ENCODE measurements at places on chromosomes 3 and 15.

DNA sequence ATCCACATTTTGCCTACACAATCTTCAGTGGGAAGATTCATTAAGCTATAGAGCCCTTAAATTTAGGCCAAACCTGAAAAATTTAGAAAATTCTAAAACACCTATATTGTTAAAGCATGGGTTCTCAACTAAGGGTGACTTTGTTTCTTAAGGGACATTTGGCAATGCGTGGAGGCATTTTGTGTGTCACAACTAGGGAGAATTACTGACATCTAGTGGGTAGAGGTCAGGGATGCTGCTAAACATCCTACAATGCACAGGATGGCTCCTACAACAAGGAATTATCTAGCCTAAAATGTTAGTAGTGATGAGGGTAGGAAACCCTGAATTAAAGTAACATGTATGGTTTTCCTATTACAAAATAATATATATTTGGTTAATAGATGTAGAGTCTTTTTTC, 55.8 kb downstream of the TBC1D5 start:
- peak; percentile 15 for DNase-seq

DNA sequence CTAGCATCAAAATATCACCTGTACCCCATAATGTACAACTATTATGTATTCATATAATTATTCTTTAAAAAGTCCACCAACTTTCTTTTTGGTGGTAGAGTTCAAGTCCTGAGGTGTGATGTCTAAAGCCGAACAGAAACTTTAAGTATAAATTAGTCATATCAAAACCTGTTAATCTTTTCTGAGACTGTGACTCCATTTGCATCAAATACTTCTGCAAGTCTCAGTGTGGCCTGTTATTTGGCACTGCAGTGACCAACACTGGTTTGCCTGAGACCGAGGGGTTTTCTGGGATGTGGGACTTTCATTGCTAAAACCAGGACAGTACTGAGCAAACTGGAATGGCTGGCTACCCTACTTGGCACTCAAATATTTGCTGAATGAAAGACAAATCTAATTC, 7.3 kb downstream of the NGLY1 start:
- DNase-seq = no peak

DNA sequence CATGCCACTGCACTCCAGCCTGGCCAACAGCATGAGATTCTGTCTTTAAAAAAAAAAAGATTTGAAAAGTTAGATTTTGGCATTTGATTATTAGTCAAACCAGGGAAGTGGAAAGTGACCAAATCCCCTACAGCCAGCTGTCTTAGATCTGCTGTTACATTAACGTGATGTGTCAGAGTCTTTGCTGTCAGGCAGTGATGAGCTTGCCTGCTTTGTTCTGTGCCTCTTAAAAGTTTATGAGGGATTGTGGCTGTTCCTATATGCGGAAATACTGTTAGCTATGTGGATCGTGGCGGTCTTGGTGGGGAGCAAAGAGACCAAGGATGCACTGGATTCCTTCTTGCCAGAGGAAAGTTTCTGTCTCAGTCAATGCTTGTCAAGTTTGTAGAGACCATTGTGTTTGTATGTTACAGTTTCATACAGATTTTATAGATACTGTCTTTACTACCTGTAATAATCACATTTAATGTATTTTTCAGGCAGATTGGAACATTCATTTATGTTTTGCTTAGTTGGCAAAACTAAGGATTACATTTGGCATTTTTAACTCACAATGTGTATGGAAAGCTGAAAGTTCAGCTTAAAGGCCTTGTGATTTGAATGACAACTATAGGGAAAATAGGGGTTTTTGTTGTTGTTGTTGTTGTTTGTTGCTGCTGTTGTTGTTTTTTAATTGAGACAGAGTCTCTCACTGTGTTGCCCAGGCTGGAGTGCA, 137.4 kb downstream of the VPS8 start:
- no peak for DNase-seq

GRCh38 chr3:194579091-194579606, 54.1 kb downstream of the TMEM44 start:
- no peak for DNase-seq

GRCh38 chr15:73712107-73712506, 27.9 kb downstream of the CD276 start:
- DNase-seq = no peak

DNA sequence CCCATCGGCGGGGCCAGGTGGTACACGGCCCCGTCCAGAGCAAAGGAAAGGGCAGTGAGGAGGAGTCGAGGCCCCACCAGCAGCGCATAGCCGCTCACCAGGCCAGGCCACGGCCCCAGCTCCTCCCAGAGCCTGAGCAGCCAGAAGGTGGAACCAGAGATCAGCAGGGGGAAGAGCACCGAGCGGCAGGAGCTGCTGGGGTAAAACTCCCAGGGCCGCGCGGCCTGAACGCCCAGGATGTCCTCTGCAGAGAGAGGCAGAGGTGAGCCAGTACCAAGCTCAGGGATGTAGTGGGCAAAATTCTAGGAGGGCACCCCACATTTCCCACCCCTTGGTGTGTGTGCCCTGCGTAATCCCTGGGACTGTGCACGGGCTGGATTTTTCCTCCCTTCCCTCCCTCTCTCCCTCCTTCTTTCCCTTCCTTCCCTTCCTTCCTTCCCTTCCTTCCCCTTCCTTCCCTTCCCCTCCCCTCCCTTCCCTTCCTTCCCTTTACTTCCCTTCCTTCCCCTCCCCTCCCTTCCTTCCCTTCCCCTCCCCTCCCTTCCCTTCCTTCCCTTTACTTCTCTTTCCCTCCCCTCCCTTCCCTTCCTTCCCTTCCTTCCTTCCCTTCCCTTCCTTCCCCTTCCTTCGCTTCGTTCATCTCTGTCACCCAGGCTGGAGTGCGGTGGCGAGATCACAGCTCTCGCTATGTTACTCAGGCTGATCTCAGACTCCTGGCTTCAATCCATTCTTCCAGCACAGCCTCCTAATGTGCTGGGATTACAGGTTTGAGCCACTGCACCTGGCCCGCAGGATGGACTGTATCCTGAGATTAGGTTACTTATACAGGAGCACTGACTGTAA, 6.3 kb upstream of the NCBP2 start:
- DNase-seq = no peak

DNA sequence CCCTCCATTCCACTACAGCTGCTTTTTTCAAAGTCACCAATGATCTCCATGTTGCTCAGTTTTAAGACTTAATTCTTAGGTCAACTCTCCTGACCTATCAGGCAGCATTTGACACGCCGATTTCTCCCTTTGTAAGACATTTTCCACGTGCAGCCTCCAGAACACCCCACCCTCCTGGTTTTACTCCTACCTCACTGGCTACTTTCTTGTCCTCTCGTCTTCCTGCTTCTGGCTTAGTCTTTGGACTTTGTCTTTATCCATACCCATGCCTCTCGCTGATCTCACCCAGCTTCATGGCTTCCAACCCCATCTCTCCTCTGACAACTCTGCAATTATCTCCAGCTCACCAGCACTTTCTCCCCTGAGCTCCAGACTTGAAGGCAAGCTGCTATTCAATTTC, 99.3 kb upstream of the UMPS start:
- no peak for DNase-seq

GRCh38 chr3:127940116-127940515, 25.1 kb downstream of the KBTBD12 start:
- no peak for DNase-seq

DNA sequence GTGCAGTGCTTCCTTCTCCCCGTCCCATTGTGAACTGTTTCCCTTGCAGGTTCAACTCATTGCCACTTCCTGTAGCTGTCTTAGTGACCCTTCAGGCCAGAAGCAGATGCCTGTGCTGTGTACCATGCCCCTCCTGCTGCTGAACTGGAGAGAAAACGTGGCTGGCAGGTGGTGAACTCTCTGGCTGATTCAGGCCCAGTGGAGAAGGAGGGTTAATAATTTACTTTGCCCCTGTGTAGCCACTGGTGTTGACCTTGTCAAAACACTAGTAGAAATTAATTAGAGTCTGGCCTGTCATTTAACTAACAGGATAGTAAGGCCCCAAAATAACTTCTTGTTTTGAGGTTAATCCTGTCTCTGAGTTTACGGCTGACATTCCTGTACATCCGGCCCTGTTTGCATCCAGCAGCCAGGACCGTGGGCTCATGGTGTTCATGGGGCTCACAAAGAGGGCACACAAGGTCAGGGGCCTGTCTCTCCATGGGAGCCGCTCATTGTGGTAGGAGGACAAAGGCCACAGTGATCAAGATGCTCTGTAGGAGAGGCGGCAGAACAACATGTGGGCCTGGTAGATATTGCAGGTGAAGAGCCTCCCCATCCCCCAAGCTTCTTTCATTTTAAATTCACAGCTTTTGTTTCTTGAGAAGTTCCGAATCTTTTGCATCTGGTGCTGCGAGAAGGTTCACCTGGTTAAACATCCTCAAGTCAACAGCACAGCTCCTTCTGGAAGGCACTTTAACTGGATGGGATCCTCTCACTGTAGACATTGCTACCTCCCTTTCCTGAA, 101.6 kb downstream of the CGNL1 start:
- no peak for DNase-seq

DNA sequence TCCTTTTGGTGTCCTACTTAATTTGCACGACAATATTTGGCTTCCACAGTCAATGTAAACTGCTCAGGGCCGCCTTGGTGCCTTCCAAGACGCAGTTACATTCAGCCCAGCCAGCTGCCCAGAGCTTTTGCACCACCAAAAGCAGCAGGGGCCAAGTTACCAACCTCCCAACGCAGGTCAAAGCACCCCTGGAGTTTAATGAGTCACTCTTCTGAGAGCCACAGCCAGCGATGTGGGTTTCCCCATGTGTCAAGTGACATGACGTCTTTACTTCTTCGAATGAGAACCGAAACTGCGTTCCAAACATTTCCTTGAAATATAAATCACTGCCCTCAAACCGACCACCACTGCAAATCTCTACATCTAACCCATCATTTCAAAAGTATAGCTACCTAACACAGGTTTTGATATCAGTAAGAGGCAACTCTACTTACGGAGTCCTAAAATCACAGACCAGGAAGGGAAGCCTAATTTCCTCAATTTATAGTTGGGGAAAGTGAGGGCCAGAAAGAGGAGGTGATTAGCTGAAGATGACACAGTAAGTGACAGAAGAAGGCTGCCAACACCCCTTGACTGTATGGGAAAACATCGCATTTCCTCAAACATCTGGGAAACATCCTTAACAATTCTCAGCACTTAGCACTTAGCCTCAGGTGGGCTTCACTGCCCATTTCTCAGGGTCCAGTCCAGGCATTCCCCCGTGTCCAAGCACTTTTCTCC, 24.5 kb downstream of the MB21D2 start:
- peak; percentile 90 for DNase-seq

- no peak for DNase-seq
These were observed 75.6 kb downstream of the APBA2 start for GRCh38 chr15:28961391-28961790.

GRCh38 chr3:89144080-89144479, 36.7 kb downstream of the EPHA3 start:
- no peak for DNase-seq

DNA sequence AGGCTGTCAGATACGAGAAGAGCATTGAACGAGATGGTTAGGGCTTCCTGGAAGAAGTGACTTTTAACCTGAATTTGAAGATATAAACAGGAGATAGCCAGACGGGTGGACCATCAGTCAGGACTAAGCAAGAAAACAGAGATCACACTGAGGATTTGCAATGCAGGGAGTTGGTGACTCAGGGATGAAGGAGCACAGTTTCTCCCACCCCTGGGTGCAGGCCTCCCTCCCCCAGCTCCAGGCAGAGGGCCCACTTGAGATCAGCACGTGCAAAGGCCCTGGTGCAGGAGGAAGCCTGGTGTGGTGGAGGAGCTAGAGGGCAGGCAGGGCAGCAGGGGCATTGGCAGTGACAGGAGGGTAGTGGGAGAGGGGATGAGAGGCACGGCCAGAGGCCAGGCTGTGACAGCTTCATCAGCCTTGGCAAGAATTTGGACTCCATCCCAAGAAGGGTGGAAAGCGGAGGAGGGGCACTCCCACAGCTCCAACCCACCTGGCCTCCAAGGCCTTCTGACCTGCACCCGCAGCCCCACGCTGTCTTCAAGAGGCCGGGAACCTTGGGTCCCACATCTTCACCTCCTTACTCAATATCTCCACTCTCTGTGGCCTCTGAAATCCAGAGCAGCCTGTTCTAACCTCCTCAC, 8.7 kb upstream of the PCSK6 start:
- DNase-seq = no peak

DNA sequence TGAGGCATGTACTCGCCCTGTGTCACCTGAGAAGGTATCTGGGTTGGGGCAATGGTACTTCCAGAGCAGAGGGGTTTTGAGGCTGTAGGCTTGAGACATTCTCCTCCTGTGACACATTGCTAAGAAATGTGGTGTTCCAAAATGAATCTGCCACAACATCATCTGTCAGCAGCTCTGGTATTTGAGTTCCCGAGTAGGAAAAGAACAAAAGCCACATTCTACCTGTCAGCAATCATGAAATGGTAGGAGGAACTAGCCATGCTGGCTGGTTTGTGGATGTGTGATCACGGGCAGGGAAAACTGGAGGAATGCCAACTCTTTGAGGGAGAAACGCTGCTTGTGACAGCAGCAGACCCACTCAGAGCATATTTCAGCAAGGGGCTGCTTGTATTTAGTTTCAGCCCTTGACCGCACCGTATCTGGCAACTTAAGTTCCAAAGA, 579.4 kb upstream of the TBL1XR1 start:
- DNase-seq = peak; percentile 86

DNA sequence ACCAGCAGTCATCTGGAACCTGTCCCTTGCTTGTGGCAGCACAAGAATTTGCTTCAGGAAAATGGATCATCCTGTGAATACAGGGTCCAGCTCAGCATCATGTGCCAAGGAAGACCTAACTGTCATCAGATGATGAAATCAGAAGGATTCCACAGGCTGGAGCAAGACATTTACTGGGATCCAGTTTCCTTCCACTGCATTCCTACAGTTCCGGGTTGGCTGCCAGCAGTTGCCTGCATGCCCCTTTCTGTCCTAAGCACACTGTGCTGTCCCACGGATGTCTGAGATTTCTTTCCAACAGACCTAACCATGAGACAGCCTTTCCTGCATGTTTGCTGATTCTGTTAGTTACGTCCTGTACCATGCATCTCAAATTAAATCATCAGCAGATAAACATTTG, 140.7 kb downstream of the IMPG2 start:
- DNase-seq = peak; percentile 58

DNA sequence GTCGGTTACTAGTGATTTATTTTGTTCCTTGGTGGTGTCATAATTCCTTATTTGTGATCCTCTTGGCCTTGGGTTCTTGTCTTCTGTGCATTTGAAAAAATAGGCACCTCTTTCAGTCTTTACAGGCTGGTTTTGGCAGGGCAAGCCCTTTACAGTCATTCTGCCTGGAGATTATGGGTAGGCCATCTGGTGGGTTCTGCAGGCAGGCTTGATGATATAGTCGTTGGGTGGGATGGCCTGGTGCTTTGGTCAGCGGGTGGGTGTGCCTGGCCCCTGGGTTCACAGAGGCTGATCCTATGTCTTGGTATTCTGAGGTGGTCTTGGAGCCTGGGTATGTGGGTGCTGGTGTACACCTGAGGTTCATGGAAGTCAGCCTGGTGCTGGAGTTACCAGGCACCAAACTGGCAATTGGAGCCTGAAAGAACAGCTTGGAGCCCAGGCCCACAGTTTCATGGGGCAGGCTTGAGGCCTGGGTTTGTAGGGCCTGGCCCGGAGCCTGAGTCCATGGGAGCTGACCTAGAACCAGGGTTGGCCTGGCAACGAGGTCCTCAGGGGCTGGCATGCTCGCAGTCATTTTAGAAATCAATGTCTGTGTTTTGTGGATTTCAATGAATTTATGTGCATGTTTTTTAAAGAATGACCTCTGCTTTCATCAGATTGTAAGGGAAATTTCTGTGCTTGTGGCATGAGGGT, 63.3 kb downstream of the DOCK3 start:
- no peak for DNase-seq

GRCh38 chr3:141523615-141524375, 37.0 kb downstream of the RASA2 start:
- no peak for DNase-seq

Data from fibroblast of skin of abdomen (primary cell).